ENCODE measurements at places on chromosomes 4 and X.

- no peak for DNase-seq
These were observed 3.1 kb downstream of the JADE1 start for GRCh38 chr4:128812442-128813235.

GRCh38 chr4:23476515-23477090 is 413.2 kb downstream of the PPARGC1A start:
- DNase-seq, result no peak

- no peak for DNase-seq
These were observed 902.7 kb upstream of the EPHA5 start for GRCh38 chr4:66572949-66573348.

GRCh38 chrX:72685018-72685417 is 29.1 kb downstream of the PHKA1 start:
- no peak for DNase-seq

- no peak for DNase-seq
These were observed at the start of gene FRAS1 for GRCh38 chr4:78057135-78057599. Gene FRAS1 (plus strand): TSS chr4:78057323. CDS start chr4:78058010, 687 bp downstream.

GRCh38 chr4:73895201-73896175 is 26.3 kb downstream of the CXCL1 start:
- DNase-seq, result no peak
